HT-29 (cell line): ENCODE measurements at places on chromosomes 7 and 10.

DNA sequence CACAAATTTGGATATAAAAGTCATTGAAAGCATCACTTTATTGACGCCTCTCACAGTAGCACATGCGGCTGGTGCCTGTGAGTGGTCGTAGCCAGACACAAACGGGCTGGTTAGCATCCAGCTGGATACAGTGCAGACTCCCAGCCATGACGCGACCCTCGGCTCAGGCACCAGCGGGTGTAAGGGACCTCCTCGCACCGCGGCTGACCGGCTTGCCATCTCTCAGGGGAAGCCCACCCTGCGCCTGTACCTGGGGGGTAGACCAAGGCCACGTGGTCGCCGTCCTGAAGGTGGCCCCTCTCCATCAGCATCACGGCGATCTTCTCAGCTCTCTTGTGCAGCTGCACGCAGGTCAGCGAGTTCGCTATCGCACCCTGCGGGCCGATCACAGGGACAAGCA, 213.8 kb downstream of the ZMYND11 start:
- no peak for DNase-seq

GRCh38 chr10:132395704-132396493, 1.1 kb upstream of the PWWP2B start:
- no peak for DNase-seq

- no peak for DNase-seq
Observed at GRCh38 chr7:112784603-112785002, 5.6 kb downstream of the TMEM168 start.

GRCh38 chr7:27438881-27439589, 196.4 kb downstream of the EVX1 start:
- DNase-seq, result no peak

DNA sequence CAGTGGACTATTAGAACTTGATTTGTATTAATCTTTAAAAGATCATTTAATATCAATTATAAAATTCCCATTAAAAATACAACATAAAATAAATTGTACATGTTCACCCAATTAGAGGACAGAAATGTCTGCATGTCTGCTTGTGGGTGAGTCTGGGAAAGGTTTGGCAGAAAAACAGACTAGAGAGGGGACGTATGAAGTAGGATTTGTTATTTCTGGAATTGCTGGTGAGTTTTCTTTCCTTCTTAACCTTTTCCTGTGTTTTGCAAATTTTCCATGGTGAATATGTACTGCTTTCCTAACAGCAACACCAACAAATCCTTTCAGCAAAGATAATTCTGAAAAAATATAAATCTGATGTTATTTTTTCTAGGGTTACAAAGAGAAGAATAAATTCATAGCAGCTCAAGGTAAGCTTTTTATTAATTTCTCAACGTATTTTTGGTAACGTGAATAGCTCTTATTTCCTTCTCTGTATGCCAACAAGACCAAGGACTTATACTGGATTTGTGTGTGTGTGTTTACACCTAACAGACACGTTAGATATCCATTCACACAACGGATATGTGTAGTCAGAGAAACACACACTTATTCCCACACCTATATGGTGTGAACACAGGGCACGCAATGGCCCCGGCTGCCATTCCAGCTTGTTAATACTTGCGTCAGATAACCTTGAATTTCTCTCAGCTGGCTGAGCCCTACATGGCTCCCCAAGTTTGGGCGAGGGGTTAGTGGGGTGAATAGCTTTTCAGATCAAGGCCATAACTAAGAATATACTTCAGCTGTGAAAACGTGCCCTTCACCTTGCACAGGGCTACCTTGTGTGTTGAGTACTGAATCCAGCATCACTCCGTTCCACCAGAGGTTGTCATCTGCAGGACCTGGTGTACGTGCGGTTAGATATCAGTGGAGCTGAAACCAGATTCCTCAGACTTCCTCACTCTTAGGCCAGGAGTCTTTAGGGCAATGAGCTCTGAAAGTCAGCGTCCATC, 64.6 kb downstream of the MKI67 start:
- no peak for DNase-seq

GRCh38 chr7:127251465-127252376, 1.0 kb downstream of the GRM8 start:
- no peak for DNase-seq
